ENCODE measurements at places on chromosomes 1 and 21. TPM values are rescaled to one million over a fixed set of nuclear protein-coding genes. Genes with fewer than 3 reads are reported as not detected.
A peak's percentile ranks its signal among the peaks of the same experiment; 100 is the strongest.

DNA sequence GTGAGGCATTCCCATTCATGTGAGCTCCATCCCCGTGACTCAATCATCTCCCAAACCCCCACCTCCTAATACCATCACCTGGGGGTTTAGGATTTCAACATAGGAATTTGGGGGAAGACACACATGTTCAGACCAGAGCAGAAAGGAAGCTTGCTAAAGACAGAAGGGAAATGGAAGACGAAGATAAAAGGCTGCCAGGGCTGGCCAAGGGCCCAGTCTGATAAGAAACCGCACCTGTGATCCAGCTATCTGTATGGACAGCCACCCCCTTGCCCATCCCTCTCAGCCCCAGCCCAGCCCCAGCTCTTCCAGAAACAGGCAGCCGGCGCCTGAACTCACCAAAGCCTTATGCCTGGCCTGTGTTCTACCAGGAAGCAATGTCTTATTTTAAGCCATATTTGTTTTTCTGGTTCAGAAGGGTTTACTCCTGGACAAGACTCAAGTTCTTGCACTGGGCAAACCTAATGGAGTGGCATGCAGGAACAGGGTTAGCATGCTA, 198.4 kb upstream of the VAMP3 start:
- no peaks in the 10 kb centered on the region for H3K27me3 ChIP-seq
- no peak overlapping the region for H3K27ac ChIP-seq
- H3K36me3 ChIP-seq, result no peaks in the 10 kb centered on the region
- DNase-seq, result no peak
- H3K4me1 ChIP-seq, result peaks cover 5% of the 10 kb centered on the region

- DNase-seq, result no peak
- no peaks in the 10 kb centered on the region for H3K36me3 ChIP-seq
- H3K27me3 ChIP-seq, result no peaks in the 10 kb centered on the region
- H3K27ac ChIP-seq, result no peak overlapping the region
Observed at GRCh38 chr1:22878626-22879025, 94.0 kb downstream of the LACTBL1 start.

- H3K4me1 ChIP-seq, result no peaks in the 10 kb centered on the region
- no peak for DNase-seq
- H3K36me3 ChIP-seq, result no peaks in the 10 kb centered on the region
- no peaks in the 10 kb centered on the region for H3K27me3 ChIP-seq
- no peak overlapping the region for H3K4me3 ChIP-seq
Observed at GRCh38 chr1:169644297-169644696, 14.4 kb upstream of the SELP start.

KRTAP11-1 gene
- total RNA-seq, result not detected

GBP4 gene
- total RNA-seq, result 1.2 TPM

GRCh38 chr21:32611471-32611997, 643 bp downstream of the CFAP298 start:
- peaks cover 16% of the 10 kb centered on the region for H3K27me3 ChIP-seq
- DNase-seq, result peak; percentile 62
- peak overlapping the region; percentile 98 for H3K4me3 ChIP-seq
- H3K27ac ChIP-seq, result peak overlapping the region; percentile 95
- peaks cover 8% of the 10 kb centered on the region for H3K36me3 ChIP-seq

- no peak overlapping the region for H3K4me3 ChIP-seq
- no peak overlapping the region for H3K27ac ChIP-seq
- H3K4me1 ChIP-seq, result no peaks in the 10 kb centered on the region
- H3K36me3 ChIP-seq, result no peaks in the 10 kb centered on the region
Observed at GRCh38 chr1:5532811-5533210, 459.4 kb downstream of the NPHP4 start.

DNA sequence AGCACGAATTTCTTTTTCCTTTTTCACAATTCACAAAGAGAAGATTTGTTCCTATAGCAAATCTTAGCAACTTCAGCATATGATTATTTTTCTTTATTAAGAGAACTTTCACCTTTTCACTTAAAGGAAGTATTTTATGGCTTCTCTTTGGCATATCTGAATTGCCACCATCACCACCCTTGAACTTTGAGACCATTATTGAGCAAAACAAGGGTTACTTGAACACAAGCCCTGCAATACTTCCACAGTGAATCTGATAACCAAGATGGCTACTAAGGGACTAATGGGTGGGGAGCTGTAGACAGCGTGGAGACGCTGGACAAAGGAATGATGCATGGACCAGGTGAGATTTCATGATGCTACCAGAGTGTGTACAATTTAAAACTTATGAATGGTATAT, 815.0 kb downstream of the LRRIQ3 start:
- H3K27ac ChIP-seq, result no peak overlapping the region
- no peak for DNase-seq
- H3K4me3 ChIP-seq, result no peak overlapping the region
- H3K36me3 ChIP-seq, result no peaks in the 10 kb centered on the region
- H3K4me1 ChIP-seq, result no peaks in the 10 kb centered on the region
- H3K27me3 ChIP-seq, result no peaks in the 10 kb centered on the region

CNN3 gene
- total RNA-seq, result 258 TPM

GRCh38 chr1:193427524-193427923, 241.1 kb upstream of the B3GALT2 start:
- no peak overlapping the region for H3K4me3 ChIP-seq
- H3K27ac ChIP-seq, result no peak overlapping the region
- no peaks in the 10 kb centered on the region for H3K27me3 ChIP-seq
- no peak for DNase-seq

DNA sequence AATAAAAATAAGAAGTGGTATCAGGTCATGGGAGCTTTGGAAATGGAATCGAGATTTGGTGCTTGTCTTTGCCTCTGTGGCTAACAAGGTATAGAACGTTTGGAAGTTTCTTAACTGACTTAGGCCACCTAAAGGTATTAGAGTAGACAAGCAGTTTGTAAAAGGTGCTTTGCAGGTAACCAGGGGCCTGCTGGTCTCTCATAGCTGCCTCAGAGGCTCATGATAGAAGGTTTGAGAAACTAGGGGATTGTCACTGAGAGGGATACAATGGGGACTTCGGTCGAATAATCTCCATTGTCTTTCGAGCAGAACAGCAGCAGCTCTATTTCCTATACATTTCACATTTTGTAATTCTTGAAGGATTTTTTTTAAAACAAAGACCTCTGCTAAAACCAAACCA, 37.6 kb downstream of the C21orf91 start:
- H3K27me3 ChIP-seq, result peaks cover 18% of the 10 kb centered on the region
- no peak overlapping the region for H3K4me3 ChIP-seq
- H3K36me3 ChIP-seq, result peaks cover 36% of the 10 kb centered on the region
- no peak overlapping the region for H3K27ac ChIP-seq
- H3K4me1 ChIP-seq, result peaks cover 5% of the 10 kb centered on the region

DNA sequence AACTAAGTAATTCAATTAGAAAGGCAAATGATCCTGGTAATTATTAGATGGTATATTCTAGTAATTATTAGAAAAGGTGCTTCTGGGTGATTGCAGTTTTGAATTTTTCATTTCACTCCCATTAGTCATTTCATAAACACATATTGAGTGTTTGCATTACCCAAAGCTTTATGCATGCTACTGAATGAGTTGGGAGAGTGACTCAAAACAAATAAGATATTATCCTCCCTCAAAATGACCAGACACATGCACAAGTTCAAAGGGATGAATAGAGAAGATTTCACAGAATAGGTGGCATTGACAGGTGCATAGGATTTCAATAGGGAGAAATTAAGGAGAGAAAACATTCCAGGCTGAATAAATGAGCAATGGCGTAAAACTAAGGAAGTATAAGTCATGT, 84.7 kb downstream of the PHTF1 start:
- H3K36me3 ChIP-seq, result peaks cover 3% of the 10 kb centered on the region
- H3K27ac ChIP-seq, result no peak overlapping the region
- no peaks in the 10 kb centered on the region for H3K27me3 ChIP-seq
- no peak for DNase-seq
- H3K4me3 ChIP-seq, result no peak overlapping the region

GRCh38 chr1:43253173-43253572, 16.6 kb upstream of the TMEM125 start:
- H3K27me3 ChIP-seq, result peaks cover 12% of the 10 kb centered on the region
- H3K27ac ChIP-seq, result no peak overlapping the region
- no peaks in the 10 kb centered on the region for H3K36me3 ChIP-seq

GRCh38 chr1:30968220-30968971, 59.8 kb upstream of the SDC3 start:
- H3K27me3 ChIP-seq, result no peaks in the 10 kb centered on the region
- peak overlapping the region; percentile 58 for H3K27ac ChIP-seq
- DNase-seq, result no peak
- no peak overlapping the region for H3K4me3 ChIP-seq

- H3K4me1 ChIP-seq, result no peaks in the 10 kb centered on the region
- H3K27me3 ChIP-seq, result no peaks in the 10 kb centered on the region
- DNase-seq, result no peak
- no peaks in the 10 kb centered on the region for H3K36me3 ChIP-seq
Observed at GRCh38 chr1:199725002-199725565, 302.4 kb upstream of the NR5A2 start.

FCER1G gene
- total RNA-seq, result not detected

FCRL2 gene
- total RNA-seq, result not detected

DNA sequence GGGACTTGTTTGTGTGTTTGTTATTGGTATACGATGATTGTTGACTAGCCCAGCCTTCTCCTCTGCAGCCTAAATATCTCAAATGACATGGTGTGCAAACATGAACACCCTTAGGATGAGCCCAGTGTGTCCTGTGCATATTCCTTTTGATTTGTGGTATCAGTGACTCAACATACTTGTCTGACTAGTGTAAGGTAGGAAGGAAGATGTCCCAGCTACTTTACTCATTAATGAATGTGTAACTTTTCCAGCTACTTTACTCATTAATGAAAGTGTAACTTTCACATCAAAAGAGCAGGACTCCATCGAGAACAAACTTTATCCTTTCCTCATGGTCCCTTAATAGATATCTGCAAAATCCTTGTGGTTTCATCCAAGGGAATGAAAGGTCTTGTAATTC, 2.7 kb upstream of the ZNF692 start:
- H3K4me1 ChIP-seq, result peaks cover 26% of the 10 kb centered on the region
- H3K36me3 ChIP-seq, result no peaks in the 10 kb centered on the region
- no peak for DNase-seq
- peaks cover 19% of the 10 kb centered on the region for H3K27me3 ChIP-seq

HAPLN2 gene
- not detected for total RNA-seq

C8A gene
- 0.64 TPM for total RNA-seq

DNA sequence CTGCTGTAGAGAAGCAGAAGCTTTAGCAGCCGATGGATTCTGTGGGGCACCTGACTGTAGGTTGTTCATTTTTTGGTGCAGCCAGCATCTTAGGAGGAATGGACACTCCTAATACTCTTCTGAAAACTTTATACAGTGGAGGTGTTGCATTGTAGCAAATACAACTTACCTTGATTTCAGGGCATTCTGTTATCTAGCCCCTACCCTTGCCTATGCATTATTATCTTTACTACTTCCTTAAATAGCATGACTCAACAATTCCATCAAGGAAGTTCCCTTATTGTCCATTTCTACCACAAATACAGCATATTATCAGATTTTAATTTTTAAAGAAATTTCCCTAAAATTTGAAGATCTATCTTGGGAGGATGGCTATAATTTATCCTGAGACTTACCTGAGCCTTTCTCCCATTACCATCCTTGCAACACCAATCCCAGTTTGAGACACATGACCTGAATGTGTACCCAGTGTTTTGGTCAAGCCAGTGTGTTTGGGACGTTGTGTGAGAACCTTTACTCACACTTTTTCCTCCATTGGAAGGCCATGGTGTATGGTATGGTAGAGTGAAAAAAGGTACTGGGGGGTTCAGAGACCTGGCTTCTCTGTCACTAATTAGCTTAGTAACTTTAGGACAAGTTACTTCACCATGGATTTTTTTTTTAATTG, 9.2 kb downstream of the POU2F1 start:
- H3K27me3 ChIP-seq, result no peaks in the 10 kb centered on the region
- H3K4me1 ChIP-seq, result peaks cover 23% of the 10 kb centered on the region
- no peak overlapping the region for H3K4me3 ChIP-seq

GRCh38 chr1:51515982-51516648, 3.0 kb downstream of the EPS15 start:
- H3K4me3 ChIP-seq, result no peak overlapping the region
- H3K27me3 ChIP-seq, result no peaks in the 10 kb centered on the region
- no peak for DNase-seq
- H3K27ac ChIP-seq, result no peak overlapping the region
- H3K36me3 ChIP-seq, result no peaks in the 10 kb centered on the region
- peaks cover 26% of the 10 kb centered on the region for H3K4me1 ChIP-seq

DNA sequence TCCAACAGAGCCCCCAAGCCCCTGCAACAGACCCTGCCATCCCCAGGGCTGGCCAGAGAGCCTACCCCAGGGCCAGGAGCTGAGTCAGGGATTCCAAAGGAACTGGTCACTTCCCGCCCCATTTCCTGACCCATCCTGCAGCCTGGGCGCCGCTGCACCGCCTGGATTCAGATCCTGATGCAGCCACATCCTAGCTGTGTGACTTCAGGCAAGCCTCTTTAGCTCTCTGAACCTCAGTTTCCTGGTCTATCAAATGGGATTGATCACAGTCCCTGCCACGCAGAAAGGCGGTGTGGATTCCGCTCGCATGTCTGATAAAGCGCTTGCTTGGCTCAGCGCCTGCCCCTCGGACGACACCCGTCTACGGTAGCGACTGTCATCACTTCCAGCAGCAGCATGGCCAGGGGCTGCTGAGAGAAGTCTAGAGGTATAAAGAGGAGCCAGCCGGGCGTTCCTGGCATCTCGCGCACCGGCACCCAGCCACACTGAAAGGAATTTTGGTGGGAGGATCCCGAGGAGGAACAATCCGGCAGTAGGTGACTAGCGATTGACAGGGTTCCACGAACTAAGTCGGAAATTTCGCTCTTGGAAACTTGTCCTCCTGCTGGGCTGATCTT, 10.1 kb downstream of the EPHA2 start:
- H3K4me3 ChIP-seq, result peak overlapping the region; percentile 81
- DNase-seq, result no peak
- peak overlapping the region; percentile 96 for H3K27ac ChIP-seq
- peaks cover 42% of the 10 kb centered on the region for H3K4me1 ChIP-seq
- H3K36me3 ChIP-seq, result peaks cover 27% of the 10 kb centered on the region

DNA sequence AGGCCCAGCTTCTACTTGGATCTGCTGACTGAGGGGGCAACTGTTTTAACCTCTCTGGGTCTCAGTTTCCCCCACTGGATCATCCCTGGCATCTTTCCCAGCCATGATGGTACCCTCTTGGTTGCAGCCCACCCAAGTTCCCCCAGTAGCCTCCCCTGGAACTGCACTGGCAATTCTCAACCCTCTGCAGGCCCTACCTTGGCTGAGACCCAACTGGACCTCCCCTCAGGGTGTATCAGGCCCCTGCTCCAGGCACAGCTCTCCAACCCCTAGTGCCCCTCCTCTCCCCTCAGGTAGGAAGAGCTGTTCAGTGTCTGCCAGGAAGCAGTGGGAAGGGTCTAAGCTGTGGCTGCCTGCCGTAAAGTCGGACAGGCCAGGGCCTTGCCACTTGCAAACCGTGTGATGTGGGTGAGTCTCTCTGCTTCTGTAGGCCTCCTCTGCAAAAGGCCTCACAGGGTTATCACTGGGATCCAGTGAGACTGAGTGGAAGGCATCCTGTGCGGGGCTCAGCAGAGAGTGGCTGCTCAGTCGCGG, 32.1 kb downstream of the RHBG start:
- DNase-seq, result no peak
- H3K36me3 ChIP-seq, result no peaks in the 10 kb centered on the region
- H3K4me3 ChIP-seq, result no peak overlapping the region
- peaks cover 55% of the 10 kb centered on the region for H3K27me3 ChIP-seq
- H3K4me1 ChIP-seq, result no peaks in the 10 kb centered on the region
- no peak overlapping the region for H3K27ac ChIP-seq
